ENCODE measurements at places on chromosomes 7 and 10. TPM values are rescaled to one million over a fixed set of nuclear protein-coding genes. Genes with fewer than 3 reads are reported as not detected.

Gene STRIP2
- total RNA-seq, result 9.6 TPM

Gene TTYH3
- 68.4 TPM for total RNA-seq

Gene UCMA
- total RNA-seq, result not detected

Gene TAS2R4
- total RNA-seq, result 3.4 TPM

Gene CHST3
- total RNA-seq, result 5.4 TPM

Gene RPEL1
- total RNA-seq, result not detected

Gene LBX1
- total RNA-seq, result not detected

Gene NCOA4
- 149 TPM for total RNA-seq

Gene SPDYE1
- not detected for total RNA-seq

Gene IFIT3
- 4.4 TPM for total RNA-seq

Gene CTTNBP2
- 52.9 TPM for total RNA-seq

Gene NFE2L3
- total RNA-seq, result 13.3 TPM

Gene LAMB4
- 0.49 TPM for total RNA-seq

Gene ANKRD30A
- not detected for total RNA-seq

Gene FAM25A
- total RNA-seq, result not detected

Gene WNT8B
- total RNA-seq, result not detected

Gene PTF1A
- total RNA-seq, result not detected

Gene TBC1D12
- 41.8 TPM for total RNA-seq

Gene ZNF438
- 3.0 TPM for total RNA-seq

Gene PON1
- total RNA-seq, result not detected

Gene NKX1-2
- total RNA-seq, result 0.25 TPM

Gene VSTM4
- total RNA-seq, result 3.2 TPM

Gene SH2D4B
- total RNA-seq, result 1.2 TPM

Gene CCDC7
- 64.4 TPM for total RNA-seq

Gene PRLHR
- total RNA-seq, result 2.0 TPM

Gene CALU
- total RNA-seq, result 36.4 TPM

Gene TSPAN12
- 3.9 TPM for total RNA-seq

Gene MRC1
- total RNA-seq, result 2.0 TPM

Gene PAPOLB
- 0.74 TPM for total RNA-seq

Gene TAC1
- 8.4 TPM for total RNA-seq

Gene PANK1
- total RNA-seq, result 27.8 TPM

Gene ADIRF
- total RNA-seq, result 0.98 TPM

Gene CPA4
- not detected for total RNA-seq

Gene ACTR3C
- 4.2 TPM for total RNA-seq

Gene LDB3
- total RNA-seq, result 0.25 TPM

Gene RBP4
- total RNA-seq, result 5.9 TPM

Gene ASAH2
- 2.2 TPM for total RNA-seq

Gene ELAPOR2
- total RNA-seq, result 22.4 TPM

Gene SNCG
- total RNA-seq, result 0.98 TPM

Gene OPN4
- total RNA-seq, result not detected

Gene NUTM2E
- total RNA-seq, result 2.2 TPM

Gene NUTM2D
- total RNA-seq, result 7.9 TPM

Gene CPA2
- not detected for total RNA-seq

Gene UROS
- 36.9 TPM for total RNA-seq

Gene SSC4D
- total RNA-seq, result 1.2 TPM

Gene IRF5
- total RNA-seq, result 1.5 TPM

Gene LRIT2
- not detected for total RNA-seq

Gene MBL2
- not detected for total RNA-seq

Gene EPHB6
- total RNA-seq, result 48.7 TPM

Gene ENTPD1
- 6.9 TPM for total RNA-seq

Gene SFTPA2
- 0.25 TPM for total RNA-seq

Gene STAG3
- 0.74 TPM for total RNA-seq

Gene MAT1A
- total RNA-seq, result under 0.01 TPM

Gene TLX1
- not detected for total RNA-seq

Data from temporal lobe (tissue), 4 donors.